ENCODE measurements at places on chromosomes 12 and 14. TPM values are rescaled to one million over a fixed set of nuclear protein-coding genes. Genes with fewer than 3 reads are reported as not detected.

ADGRD1 gene
- total RNA-seq: 0.72 TPM

C1R gene
- 313 TPM for total RNA-seq

GRCh38 chr14:85622106-85622505 is 92.2 kb downstream of the FLRT2 start:
- no peak for DNase-seq

DNA sequence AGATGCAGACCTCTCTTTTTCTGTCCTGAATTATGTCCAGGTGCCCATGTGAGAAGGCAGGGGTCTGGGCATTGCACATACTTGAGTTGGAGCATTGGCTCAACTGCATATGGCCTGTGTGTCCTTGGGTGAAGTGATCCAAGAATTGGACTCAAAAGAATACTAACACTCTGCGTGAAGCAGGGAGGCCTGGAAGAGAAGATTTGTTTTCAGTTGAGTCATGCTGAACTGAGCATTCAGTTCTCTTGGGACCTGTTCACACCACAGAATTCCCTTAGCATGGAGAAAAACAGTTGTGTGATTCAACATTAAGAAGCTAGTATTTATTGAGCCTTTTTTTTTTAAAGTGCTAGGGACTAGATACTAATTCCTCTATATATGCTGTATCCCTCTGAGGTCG is 164.7 kb upstream of the TBX3 start:
- DNase-seq: peak; percentile 96

DNA sequence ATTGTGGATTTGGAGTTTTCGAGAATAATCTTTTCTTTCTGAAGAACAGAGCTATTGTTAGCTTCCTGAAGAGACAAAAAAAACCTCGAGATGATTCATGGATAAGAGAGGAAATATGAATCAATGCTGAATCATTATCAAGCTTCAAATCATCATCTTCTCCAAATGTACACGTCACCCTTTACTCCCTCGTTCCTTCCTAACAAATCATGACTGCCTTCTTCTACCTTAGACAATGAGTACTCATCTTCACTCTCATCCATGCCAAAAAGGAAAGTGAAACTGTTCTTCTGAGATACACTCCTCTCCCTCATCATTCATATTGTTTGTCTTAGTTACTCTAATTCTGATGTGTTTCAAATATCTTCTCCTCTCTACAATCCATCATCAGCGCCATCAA is 1115.8 kb upstream of the ATXN7L3B start:
- no peak for DNase-seq

- peak; percentile 90 for DNase-seq
Measured at GRCh38 chr12:47832263-47832933, 12.7 kb upstream of the HDAC7 start.

Measured in osteoblast (primary cell).